AG04450 (cell line): ENCODE measurements at places on chromosomes 3 and 15. TPM values are rescaled to one million over a fixed set of nuclear protein-coding genes. Genes with fewer than 3 reads are reported as not detected.

Gene CD86
- not detected in 2 replicates for polyA plus RNA-seq

Gene SLC28A1
- polyA plus RNA-seq = not detected in 2 replicates

DNA sequence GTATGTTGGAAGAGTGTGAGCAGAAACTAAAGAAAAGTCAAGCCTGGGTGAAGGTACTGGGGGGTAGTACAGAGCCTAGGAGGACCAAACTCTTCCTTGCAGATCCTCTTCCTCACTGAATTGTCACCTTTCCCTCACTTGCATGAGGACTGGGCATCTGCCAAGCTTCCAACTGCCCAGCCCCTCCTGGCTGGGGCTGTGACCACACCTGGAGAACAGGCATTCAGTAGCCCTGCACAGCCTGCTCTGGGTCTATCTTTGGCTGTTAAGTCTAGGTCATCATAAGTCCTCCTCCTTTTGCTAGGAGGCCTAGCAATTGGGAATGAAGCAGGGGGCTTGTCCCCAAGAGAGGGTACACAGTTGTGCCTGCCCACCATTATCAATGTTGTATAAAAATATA, 55.2 kb downstream of the CAPN7 start:
- no peak for DNase-seq

Gene VIPR1
- not detected in 2 replicates for polyA plus RNA-seq

- no peak for DNase-seq
These were observed 17.4 kb downstream of the THBS1 start for GRCh38 chr15:39598186-39598850.

GRCh38 chr15:96336596-96337364, 6.3 kb downstream of the NR2F2 start:
- DNase-seq = no peak

DNA sequence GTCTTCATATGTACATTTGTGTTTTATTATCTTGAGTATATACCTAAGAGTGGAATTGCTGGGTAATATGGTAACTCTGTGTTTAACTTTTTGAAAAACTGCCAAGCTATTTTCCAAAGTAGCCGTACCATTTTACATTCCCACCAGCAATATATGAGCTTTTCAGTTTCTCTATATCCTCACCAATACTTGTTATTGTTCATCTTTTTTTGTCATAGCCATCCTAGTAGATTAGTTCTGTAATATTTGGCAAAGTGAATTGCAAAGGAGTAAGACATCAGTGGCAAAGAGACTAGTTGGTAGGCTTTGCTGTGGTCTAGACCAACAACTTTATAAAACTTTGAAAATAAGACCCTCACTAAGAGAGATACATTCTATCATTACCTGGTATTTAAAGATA, 21.4 kb downstream of the OXSR1 start:
- no peak for DNase-seq

- DNase-seq = no peak
These were observed 862.5 kb downstream of the CADM2 start for GRCh38 chr3:85821130-85821756.

Gene ACKR4
- 0.10 and 0.20 TPM in 2 replicates for polyA plus RNA-seq

DNA sequence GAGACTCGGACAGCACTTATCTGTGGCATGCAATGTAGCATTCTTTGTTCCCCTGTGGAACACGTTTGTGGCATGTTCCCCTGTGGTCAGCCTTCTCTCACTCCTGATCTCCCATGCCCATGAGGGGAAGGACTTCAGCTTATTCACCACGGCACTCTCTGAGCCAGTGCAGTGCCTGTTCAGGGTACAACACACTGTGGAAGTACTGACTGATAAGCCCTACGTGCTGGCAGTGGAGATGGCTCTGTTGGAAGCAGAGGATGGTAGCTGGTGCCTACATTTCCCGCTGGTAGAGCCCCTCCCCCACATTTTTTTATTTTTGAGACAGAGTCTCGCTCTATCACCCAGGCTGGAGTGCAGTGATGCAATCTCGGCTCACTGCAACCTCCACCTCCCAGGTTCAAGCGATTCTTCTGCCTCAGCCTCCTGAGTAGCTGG, 43.5 kb upstream of the ETV5 start:
- DNase-seq = no peak

GRCh38 chr3:196159952-196160804, 51.0 kb downstream of the ZDHHC19 start:
- no peak for DNase-seq

- DNase-seq = no peak
These were observed 53.3 kb upstream of the ETV5 start for GRCh38 chr3:186162221-186162620.

Gene GCSAM
- not detected in 2 replicates for polyA plus RNA-seq

Gene DAZL
- polyA plus RNA-seq = not detected in 2 replicates

Gene OR5K2
- not detected in 2 replicates for polyA plus RNA-seq

GRCh38 chr3:44001072-44001471, 240.6 kb upstream of the TOPAZ1 start:
- no peak for DNase-seq

Gene CFAP20DC
- 2.1 and 3.5 TPM in 2 replicates for polyA plus RNA-seq

DNA sequence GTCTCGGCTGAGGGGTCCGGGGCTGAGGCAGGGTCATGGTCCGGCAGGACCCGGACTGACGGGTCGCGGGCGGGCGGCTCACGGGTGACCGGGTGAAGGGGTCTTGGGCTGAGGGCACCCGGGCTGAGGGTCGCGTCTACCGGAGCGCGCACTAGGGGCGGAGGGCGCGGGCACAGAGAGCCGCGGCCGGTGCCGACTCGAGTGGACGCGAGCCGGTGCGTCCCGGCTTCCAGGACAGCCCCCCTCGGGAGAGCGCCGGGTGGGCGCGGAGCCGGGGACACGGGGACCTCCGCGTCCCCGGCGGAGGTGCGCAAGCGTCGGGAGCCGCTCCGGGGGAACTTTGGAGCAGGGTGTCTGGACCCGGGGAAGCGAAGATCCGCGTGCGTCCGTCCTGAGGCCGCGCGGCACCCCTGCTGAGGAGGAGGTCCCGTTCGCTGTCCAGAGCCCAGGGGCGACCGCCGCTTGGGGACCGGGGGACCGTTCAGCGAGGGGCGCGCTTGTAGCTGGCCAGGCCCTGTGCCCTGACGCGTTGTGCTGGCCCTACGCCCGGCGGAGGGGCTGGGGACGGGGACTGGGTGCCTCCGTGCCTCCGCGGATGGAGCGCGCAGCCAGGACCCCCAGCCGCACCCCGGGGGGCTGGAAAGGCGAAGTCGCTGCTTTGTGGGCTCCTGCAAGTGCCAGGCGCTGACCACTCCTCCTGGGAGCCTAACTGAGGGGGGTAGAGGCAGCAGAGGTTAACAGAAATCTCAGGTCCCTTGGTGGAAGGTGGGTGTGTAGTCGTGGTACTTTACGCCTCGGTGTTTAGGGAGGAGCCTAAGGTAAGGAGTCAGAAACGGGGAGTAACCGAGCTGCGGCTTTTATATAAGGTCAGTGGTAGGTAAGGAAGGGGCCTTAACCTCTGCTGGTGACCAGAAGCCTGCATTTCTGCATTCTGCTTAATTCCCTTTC, at the start of gene PPARG:
TSS of gene PPARG (plus strand) at position 889 of the 948 bp plus-strand sequence. CDS start 90,642 bp downstream, outside the sequence.
- DNase-seq = no peak

GRCh38 chr15:89409184-89410038, 74.8 kb upstream of the POLG start:
- no peak for DNase-seq

Gene SLC22A14
- not detected in 2 replicates for polyA plus RNA-seq

Gene SERPINI2
- polyA plus RNA-seq = not detected in 2 replicates

Gene MINAR1
- polyA plus RNA-seq = 0.76 and 1.0 TPM in 2 replicates

Gene PFN2
- 467 and 659 TPM in 2 replicates for polyA plus RNA-seq
